ENCODE measurements at places on chromosomes 7 and 10.

DNA sequence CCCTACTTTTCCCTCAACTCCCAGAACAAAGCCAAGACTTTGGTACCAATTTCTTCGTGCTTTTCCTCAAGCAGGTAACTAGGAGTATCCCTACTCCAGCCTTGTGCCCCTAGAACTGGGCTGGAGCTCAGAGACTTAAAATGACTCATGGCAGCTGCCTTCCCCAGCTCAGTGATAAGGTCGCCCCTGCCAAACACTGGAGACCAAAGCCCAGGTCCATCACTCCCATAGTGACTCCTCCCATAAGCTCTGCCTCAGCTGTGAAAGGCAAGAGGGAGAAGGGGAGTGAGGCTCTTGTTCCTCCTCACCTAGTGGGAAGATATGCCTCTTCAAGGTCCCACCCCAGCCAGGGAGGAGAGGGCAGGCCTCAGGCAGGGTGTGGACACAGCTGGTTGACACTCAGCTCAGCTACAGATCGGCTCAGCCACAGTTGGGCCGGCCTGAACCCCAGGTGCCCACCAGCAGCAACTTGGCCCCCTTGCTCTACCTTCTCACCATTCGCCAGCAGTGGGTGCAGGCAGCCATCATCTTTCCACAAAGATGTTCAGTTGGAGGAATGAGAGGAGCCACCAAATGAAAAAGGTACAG, 13.8 kb upstream of the CYREN start:
- DNase-seq, result no peak

DNA sequence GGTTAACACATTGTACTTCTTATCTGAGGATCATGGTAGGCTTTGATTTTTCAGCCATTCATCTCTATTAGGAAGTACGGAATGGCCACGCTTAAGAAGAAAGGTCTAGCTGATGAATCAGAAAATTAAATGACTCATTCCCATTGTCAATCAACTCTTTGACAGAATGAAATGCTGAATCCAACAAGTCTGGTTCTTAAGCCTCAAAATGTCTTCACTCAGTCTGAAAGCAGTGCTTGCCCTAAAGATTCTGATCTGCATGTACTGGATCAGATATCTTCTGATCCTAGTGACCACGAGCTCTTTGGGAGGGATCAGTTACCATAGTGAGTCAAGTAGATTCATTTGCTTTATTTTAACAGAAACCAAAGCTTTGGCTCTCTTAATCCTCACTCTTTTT, 5.7 kb upstream of the CELF2 start:
- no peak for DNase-seq

DNA sequence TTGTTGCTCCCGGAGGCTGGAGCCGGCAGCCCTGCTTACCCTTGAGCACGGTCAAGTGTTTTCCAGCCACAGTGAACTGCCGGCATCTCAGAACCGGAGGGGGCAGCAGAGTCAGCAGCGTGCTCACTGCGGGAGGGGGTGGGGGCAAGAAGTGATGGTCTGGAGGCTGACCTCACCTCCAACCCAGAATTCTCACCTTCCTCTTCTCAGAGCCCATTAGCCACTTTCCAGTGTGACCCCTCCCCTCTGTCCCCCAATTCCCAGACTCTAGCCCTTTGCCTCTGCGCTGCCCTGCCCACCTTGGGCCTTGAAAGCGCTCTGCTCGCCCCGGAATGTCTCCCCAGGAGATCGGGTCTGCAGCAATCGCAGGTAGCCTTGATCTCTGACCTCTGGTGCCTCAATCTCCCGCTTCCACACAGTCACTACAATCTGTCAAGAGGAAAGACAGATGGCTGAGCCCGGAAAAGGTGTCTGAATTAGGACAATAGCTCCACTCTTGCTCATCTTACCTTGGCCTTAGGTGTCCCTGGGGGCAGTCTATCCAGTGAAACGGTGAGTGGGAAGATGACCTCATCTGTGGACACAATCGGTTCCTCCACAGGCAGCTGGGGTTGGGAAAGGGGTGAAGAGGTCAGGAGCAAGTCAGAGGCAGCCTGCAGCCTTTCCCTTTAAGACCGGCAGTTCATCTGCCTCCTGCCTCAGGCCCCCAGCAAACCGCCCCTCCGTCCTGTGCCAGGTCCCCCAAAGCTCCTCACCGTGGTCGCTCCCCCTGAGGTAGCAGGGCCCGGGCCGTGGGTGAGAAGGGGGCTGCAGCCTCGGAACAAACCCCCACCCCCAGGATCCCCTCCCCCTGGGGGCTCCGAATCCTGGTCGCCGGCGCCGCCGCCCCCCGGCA, 942 bp downstream of the TRAPPC14 start:
- DNase-seq, result no peak

DNA sequence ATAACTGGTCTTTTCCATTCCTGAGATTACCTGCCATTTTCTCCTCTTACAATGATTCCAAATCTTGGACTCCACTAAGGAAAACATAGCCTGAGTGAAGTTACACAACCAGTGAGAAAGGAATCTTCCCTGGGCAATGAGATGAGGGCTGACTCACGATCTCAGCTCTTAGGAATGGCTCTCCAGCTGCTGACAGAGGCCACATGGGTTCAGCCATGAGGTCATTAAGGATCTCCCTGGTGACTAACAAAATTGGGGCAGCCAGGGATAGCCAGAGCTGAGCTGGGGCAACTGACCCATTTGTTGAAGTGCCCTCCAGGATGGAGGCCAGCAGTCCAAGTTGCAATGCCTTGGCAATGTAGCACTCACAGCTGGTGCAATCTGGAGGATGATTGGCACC, 78.7 kb upstream of the MKLN1 start:
- DNase-seq, result no peak

DNA sequence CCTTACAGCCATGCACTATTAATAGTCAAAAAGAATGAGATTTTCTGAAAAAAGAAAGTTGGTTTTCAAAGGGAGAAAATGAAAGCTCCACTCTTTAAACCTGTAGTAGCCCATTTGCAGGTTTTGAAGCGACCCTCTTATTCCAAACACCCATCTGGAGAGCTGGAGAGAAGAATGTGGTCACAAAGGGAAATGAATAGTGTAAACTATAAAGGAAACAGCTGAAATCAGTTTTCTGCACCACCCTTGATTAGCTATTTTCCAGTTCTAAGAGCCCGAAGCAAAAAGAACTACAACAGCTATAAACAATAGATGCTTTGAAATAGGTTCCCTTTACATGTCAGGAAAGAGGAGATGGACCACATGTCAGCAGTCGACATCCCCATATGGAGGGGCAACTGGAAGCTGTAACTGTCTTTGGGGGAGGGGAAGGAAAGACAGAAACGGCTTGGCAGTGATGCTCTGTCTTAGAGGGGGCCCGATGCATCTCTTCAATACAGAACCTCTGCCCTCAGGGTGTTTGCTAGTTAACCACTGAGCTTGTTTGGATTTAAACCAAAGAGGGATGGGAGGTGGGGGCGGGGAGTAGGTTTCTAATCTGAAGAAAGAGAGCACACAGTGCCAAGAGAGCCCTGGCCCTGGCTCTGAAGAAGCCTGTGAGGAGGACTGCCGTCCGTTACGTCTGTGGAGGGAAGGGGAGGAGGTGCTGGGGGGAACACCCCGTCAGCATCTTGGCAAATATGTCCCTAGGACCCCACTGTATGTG, 55.3 kb downstream of the CPVL start:
- no peak for DNase-seq

DNA sequence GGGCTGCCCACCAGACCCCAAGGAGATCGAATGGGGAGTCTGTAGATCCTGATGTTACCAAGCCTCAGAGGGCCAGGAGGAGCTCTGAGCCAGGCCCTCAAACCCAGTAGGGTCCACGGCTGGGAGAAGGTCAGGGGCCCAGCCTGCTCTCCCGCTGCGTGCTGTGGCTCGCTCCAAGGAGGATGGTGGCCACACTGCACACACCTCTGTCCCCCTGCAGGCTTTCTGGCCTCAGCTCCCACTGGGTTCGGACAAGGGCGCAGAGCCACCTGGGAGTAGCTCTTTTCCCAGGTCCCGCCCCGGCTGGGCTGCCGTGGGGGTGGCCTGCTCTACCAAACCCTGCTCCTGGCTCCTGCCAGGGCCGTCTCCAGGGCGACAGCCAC, 175.8 kb downstream of the ZNF248 start:
- DNase-seq, result no peak

DNA sequence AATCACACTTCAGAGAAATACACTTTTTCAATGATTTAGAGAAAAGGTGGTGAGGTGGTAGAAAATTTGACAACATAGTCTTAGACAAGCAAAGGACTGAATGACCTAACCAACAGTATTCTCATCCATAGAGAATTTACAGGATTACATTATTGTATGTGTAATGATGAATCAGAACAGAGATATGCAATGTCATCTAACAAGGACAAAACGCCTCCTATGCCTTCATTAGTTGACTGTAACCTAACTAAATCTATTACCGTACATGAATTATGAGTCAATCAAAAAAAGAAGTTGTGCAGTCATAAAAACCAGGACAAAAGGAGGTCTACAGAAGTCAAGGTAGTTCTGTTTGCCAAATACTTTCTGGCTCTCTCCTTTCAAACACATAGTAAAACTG, 66.5 kb downstream of the RAB11FIP2 start:
- no peak for DNase-seq

DNA sequence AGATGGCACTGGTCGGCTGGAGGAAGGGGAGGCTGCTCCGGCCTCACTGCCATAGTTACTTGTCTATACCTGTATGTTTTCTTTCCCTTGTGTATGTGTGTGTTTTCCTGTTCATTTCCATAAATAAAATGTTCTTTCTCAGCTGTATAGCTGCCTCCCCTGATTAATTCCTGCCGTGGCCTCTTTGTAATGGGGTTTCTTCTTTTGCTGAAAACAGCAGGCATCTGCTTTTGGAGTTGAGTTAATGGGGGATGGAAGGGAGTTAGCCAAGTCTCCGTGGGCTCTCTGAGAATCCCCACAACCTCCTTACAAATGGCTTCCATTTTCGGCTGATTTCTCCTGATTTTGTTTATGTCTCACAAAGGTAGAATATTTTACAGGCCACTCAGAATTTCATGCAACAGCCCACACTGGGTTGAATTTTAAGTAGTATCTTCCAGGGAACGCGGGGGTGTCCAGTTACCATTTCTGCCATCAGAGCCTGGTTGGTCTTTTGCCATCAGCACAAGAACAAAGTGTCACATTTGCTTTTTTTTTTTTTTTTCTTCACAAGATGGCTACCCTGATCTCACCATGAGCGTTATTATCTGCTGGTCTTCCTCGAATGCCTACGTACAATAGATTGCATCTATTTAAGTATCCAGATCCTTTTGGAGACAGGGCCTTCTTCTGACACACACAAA, 88.1 kb upstream of the NRP1 start:
- no peak for DNase-seq

GRCh38 chr7:131235489-131236317, 92.0 kb upstream of the MKLN1 start:
- peak; percentile 60 for DNase-seq

DNA sequence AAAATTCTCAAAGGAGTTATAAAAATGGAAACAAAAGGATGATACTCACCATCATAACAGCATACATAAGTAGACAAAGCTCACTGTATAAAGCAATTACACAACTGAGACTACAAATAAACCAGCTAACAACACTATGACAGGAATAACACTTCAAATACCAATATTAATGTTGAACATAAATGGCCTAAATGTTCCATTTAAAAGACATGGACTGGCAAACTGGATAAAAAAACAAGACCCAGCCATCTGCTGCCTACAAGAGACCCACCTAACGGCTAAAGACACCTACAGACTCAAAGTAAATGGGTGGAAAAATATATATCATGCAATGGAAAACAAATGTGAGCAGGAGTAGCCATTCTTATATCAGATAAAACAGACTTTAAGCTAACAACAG, 69.2 kb upstream of the DDC start:
- DNase-seq, result no peak

GRCh38 chr7:155483868-155484325, 26.0 kb downstream of the EN2 start:
- DNase-seq, result no peak

- DNase-seq, result no peak
Measured at GRCh38 chr10:33336582-33337325, 2.3 kb upstream of the NRP1 start.

DNA sequence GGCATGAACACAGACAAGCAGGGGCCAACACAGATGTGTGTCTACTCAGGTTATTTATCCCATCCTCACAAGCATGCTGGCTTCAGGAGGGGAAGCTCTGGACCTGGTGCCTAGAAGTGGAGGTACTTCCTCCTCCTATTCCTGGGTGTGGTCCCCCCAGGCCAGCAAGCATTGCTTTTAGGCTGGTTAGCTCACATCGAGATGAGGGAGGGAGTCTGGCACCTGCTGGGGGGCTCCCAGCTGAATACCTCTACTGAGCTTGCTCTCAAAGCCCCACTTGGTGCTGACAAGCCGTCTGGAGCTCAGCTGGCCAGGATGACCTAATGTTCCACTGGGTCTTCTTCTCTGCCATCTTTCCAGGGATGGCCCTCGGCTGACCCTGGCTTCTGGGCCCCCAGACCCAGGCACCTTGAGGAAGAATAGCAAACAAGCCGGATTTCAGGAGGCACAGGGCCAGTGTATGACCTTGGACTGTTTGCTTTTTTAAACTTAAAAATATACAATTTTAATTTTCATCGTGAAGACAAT, 26.8 kb downstream of the FAM241B start:
- no peak for DNase-seq

DNA sequence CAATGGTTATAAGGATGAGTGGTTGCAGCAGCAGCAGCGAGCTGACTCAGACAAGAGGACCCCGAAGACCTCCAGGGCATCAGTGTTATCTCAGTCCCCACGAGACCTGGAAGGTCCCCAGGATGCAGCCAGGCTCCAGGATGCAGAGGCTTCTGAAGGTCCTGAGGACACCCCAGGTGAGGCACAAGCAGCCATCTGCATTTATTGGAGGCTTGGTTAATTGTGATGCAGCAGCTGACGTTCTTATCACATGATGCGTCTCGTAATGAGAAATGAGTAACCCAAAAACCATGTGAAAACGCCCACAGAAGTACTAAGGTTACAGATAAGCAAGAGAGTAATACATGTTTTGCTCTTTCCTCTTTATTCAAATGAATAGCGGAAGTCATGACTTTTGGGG, 17.4 kb downstream of the C7orf57 start:
- DNase-seq, result no peak

- DNase-seq, result no peak
Measured at GRCh38 chr7:147022056-147022455, 905.5 kb downstream of the CNTNAP2 start.

- no peak for DNase-seq
Measured at GRCh38 chr7:69912846-69913245, 314.6 kb downstream of the AUTS2 start.

DNA sequence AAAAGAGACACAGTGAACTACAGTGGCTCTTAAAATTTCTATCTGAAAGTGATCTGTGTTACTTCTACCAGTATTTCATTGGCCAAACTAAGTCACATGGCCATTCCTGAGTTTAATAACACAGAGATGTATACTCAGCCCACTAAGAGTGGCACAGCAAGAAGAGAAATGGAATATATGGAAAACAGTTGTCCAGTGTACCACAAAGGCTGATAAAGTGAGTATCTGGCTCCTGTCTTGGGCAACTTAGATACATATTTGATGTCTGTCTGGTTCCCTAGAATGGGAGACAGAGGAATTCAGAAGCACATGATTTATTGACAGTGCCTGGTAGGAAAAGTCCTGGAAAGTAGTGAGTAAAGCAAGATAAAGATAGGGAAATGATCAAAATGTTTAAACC, 10.1 kb upstream of the PON1 start:
- no peak for DNase-seq
